ENCODE measurements at places on chromosomes 7 and 10.

GRCh38 chr7:84790882-84791281 lies 396.0 kb downstream of the SEMA3D start:
- no peak for DNase-seq

DNA sequence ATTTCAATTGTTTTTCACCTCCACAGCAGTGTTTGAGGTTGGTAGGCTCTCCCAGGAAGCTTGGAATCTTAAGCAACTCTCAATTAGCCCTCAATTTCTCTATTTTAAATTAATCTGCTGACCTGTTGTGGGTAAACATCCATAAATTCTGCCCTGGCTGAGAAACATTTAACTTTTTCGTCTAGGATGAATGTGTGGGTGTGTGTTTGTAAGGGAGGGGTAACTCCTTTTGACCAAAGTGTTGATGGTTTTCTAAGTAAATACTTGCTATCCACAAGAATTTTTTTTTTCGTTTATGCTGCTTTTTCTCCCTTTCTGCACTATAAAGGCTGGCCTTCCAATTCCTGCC lies 973 bp downstream of the PPP3CB start:
- no peak for DNase-seq

DNA sequence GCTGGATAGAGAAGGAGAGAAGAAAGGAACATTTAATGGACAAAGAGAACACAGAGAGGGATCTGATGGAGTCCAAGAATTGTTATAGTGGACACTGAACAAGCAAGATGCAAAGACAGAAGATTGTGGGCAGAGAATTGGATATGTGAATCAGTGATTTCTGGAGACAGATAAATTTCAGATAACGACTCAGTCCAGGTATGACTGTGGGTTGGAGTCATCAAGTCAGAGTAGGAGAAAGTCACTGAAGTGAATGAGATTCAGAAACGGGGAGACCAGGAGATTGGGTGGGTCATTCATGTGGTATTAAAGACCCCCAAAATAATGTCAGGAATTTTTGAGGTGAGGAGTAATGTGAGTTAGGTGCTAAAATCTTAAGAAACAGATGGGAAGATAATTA lies 23.0 kb downstream of the ASB4 start:
- DNase-seq = no peak

GRCh38 chr10:83984256-83984640 lies 155.1 kb upstream of the GHITM start:
- no peak for DNase-seq

DNA sequence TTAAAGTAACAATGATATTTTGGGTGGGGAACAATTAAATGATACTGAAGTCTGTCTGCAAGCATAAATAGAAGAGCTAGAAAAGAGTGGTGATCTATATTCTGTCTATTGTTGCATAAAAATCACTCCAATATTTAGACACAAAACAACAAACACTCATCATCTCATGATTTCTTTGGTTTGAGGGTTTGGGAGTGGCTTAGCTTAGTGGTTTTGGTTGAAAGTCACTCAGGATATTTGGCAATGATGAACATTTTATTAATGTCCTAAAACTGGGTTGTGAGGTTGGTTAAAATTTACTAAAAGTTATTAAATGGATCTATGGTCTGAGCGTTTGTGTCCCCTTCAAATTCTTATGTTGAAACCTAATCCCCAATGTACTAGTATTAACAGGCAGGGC lies 54.7 kb upstream of the EGFR start:
- DNase-seq = no peak

GRCh38 chr7:134847851-134848588 lies 68.6 kb downstream of the CALD1 start:
- no peak for DNase-seq

DNA sequence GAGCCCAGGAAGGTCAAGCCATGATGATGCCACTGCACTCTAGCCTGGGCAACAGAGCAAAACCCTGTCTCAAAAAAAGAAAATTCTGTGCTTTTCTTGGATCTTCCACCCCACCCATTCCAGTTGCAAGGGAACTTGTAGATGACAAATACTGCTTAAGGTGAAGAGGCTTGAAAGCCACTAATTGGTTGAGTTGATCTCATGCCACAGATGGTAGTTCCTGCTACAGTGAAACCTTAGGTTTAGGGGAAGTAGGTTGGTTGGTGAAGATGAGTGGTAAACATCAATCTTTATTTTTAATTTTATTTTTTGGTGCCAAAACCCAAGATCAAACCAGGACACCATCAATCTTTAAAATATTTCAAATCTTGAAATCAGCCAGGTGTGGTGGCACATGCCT lies 2.9 kb upstream of the GDI2 start:
- no peak for DNase-seq

- no peak for DNase-seq
These were observed 78.3 kb downstream of the WIPF3 start for GRCh38 chr7:29884399-29885272.

- peak; percentile 94 for DNase-seq
These were observed 3.9 kb upstream of the INA start for GRCh38 chr10:103273041-103273441.

- DNase-seq = no peak
These were observed 354.8 kb downstream of the CXCL12 start for GRCh38 chr10:44030132-44030531.

DNA sequence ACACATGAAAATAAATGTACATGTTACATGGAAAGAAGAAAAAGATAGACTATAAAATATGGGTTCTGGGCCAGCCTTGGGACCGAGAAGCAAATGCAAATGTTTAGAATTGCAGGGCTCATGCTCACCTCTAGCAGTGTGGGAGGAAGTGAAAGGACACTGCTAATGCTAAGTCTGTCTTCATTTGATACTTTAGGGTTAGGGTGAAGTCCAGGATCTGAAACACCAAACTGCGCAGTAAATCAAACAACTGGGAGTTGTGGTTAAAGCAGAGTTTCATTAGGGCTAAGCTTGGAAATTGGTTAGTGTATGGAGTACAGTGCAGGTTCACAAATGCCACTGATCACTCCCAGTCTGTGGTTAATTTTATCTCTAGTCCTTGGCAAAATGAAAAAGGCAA lies 73.2 kb upstream of the PDK4 start:
- DNase-seq = no peak

- DNase-seq = no peak
These were observed 37.4 kb downstream of the AUTS2 start for GRCh38 chr7:69635555-69636185.

GRCh38 chr7:155998766-155999630 lies 186.7 kb upstream of the SHH start:
- peak; percentile 32 for DNase-seq

DNA sequence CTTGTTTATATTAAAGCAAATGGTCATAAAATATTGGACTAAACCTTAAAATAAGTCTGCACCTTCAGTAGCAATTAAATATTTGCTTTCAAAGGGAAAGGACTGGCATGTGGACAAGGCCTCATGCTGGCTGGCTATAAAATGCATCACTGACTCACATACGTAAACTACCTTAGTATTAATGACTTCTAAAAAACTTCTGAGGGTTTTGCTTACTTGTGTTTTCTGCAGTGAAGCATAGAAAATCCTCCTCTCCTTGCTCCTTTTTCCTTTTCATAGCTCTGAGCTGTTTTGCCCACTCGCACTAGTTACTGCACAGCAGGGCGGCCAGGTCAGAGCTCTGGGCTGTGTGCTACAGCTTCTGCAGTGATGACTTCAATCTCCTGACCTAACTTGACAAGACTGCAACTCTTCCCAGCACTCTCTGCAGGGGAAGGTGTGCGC lies 82.3 kb downstream of the CUL2 start:
- DNase-seq = no peak

- DNase-seq = no peak
These were observed 88.3 kb downstream of the C10orf105 start for GRCh38 chr10:71631007-71631861.

DNA sequence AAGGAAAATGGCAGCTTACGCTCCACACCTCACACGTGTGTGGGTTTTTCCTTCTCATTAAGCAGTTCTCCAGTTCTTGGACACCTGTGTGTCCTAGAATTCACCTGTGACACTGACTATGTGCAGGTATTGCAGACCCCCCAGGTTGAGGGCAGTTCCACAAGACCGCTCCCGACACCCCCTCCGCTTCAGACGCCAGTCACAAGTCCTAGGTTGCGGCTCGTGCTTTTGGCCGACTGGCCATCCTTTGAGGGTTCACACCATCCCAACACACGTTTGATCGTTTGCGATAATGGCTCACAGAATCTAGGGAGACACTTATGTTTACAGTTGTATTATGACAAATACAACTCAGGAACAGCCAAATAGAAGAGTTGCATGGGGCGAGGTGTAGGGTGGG lies 44.5 kb downstream of the CAMK1D start:
- DNase-seq = no peak

DNA sequence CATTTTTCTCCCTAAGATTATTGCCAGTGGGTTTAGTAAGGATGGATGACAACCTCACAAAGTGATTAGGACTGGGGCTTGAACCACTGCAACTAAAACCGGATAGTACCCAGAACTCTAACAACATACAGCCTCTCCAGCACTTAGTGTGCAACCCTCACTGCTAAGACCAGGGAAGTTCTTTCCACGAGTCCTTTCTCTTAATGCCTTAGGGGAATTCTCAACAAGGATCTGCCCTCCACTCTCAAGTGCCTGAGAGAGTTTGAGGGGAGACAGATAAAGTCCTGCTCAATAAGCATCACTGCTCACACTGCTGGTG lies 104.6 kb downstream of the NRP1 start:
- no peak for DNase-seq

DNA sequence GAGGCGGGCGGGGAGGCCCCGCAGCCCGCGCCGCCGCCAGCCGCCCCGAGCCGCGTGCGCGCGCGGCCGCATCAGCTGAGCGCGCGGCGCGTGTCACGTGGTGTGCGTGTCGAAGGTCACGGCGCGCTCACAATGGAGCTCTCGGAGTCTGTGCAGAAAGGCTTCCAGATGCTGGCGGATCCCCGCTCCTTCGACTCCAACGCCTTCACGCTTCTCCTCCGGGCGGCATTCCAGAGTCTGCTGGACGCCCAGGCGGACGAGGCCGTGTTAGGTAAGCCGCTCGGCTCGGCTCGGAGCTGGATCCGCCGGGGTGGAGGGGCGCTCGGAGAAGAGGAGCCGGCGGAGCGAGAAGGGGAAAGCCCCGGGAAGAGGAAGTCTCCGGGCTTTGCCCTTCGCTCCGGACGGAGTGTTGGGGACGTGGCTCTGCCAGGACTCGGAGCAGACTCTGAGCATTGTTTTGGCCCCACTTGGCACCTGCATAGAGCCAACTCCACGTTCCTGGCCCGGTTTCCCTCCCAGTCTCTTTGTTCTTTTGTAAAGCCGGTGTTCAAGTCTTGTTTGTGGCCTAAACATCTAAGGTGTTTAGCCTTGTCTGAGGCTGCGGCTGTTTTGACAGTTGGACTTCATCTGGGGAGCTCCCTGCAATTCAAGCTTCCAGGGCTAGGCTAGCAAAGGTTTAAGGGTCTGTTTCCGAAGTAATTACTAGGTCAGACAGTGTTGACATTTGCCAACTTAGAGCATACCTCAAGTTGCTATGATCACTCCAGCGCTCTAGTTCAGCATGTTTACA lies at the start of gene COMMD3:
Gene COMMD3, plus strand, starts transcription at position 103 of the 790 bp plus-strand sequence. Its CDS starts 30 bp downstream, at position 133.
- DNase-seq = peak; percentile 76

DNA sequence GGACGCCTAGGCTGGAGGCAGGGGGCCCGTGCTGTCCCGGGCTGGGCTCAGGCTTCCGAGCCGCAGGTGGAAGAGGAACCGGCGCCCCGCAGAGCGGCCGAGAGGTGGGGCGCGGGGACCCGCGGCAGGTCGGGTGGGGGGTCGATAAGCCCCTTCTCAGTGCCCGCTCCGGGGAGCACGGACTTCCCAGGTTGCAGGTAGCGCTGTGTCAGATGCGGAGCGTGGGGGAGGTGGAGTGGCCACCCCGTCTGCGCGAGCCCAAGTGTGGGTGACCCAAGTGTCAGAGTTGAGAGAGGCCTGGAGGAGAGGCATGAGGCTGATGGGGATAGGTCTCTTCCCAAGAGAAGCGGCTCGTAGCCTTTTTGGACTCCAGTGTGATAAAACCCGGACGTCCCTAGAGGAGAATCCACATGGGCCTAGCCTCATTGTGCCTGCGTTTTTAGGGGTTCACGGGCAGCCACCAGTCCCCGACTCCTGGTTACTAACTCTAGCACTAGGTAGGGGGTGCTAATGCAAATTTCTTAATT lies 580 bp downstream of the EEPD1 start:
- no peak for DNase-seq

- no peak for DNase-seq
These were observed 178.9 kb downstream of the CCDC71L start for GRCh38 chr7:106482091-106482490.

GRCh38 chr10:108894402-108895301 lies 1028.7 kb downstream of the XPNPEP1 start:
- DNase-seq = no peak

DNA sequence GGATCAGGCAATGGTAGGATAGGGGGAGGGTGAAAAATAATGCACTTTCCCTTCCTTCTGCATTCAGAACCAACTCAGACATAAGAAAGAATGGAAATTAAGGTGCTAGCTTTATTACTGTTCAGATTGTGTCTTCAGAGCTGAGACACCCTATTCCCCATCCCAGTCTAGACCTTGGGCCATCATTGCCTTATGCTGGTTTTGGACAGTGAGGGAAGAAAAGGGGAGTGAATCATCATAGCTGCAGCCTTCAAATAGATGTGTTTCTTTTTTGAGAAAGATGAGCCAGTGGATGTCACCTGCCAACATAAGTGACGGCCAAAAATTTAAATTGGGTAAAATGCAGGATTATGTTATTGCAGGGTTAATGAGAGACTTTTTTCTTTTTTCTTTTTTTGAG lies 27.0 kb upstream of the TOMM7 start:
- no peak for DNase-seq

GRCh38 chr10:33122014-33122809 lies 164.2 kb upstream of the ITGB1 start:
- peak; percentile 92 for DNase-seq

GRCh38 chr10:69872323-69872722 lies 70.6 kb downstream of the COL13A1 start:
- no peak for DNase-seq

DNA sequence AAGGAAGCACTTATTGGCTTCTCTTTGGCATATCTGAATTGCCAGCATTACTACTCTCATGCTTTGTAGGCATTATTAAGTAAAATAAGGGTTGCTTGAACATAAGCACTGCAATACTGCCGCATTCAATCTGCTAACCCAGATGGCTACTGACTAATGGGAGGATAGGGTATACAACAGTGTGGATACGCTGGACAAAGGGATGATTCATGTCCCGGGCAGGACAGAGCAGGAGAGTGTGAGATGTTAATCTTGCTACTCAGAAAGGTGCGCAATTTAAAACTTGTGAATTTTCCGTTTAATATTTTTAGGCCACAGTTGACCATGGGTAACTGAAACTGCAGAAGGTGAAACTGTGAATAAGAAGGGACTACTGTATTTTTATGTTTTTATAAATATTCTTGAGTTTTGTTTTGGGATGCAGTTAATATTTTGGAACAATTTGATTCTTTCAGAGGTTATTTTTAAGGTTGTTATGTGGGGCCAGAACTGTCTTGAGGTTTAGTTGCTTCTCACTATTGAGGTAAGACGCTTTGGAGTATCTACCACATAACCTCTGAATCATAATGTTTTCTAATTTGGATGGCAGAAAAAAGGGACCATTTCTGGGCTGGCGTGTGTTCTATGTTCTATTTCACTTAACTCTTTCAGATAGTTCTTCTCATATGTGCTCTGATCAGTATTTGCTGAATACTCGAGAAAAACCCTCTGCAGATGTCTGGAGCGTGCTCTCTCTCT lies 75.7 kb upstream of the SYPL1 start:
- no peak for DNase-seq

All from SJSA1 (cell line).